Head of caudate nucleus (tissue), 42 donors: ENCODE measurements at places on chromosomes 6 and 20.

- DNase-seq, result no peak
Measured at GRCh38 chr6:155771822-155772221, 316.2 kb upstream of the NOX3 start.

- no peak for DNase-seq
Measured at GRCh38 chr6:170076466-170077165, 214.3 kb downstream of the DLL1 start.

GRCh38 chr6:159762681-159763293 is 942 bp downstream of the ACAT2 start:
- DNase-seq, result no peak

GRCh38 chr20:19867940-19868371 is 109.9 kb downstream of the RIN2 start:
- no peak for DNase-seq

DNA sequence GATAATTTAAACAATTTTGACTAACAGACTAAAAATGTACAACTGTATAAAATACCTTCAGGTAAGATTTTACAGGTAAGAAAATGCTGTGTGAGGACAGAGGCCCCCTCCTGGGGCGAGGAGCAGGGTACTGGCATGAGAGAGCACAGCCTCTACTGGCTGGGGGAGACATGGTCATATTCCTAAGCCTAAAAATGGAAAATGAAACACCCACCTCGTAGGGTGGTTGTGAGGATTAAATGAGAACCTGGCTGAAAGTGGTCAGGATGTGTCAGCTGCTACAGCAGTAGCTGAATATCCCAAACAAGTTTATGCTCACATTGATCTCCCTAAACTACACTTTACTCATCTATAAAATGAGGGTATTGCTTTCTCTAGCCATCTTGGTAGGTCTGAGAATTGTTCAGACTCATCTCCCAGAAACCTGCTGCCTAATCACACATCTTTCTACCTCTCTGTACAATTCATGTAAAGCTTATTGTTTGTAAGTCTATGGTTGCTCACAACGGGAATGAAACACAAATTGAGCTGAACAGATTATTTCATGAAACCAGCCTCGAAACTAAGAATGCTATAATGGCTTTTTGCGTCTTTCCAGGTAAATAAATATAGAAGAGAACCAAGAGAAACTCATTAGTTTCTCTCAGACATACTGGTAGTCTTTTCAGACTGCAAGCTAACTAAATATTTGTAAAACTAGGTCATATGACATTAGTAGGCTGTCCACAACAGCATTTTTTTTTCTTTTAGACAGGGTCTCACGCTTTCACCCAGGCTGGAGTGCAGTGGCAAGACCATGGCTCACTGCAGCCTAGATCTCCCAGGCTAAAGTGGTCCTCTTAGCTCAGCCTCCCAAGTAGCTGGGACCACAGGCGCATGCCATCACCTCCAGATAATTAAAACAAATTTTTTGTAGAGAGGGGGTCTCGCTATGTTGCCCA is 69.6 kb downstream of the POPDC3 start:
- no peak for DNase-seq

- DNase-seq, result no peak
Measured at GRCh38 chr20:31930779-31931178, 21.1 kb downstream of the PDRG1 start.

DNA sequence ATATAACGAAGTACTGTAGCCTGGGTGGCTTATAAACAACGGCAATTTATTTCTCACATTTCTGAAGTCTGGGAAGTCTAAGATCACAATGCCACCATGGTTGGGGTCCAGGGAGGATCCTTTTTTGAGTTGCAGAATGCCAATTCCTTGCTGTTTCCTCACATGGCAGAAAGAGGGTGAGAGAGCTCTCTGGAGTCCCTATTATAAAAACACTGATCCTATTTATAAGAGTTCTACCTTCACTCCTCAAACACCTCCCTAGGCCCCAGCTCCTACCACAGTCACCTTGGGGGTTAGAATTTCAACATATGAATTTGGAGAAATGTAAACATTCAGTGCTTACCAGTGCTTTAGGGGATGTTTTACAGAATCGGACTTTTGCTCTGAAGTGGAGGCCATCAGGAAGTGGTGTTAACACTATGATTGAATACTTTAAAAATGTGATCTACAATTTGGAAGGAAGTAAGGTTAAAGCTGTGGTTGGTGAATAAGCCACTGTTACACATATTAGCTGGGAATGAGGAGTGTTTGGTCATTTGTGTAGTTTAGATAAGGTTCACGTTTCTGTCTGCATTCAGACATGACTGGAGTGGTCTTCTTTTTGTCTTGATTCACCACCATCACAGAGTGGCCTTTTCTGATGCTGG is 79.9 kb upstream of the SPTLC3 start:
- DNase-seq, result no peak

- DNase-seq, result no peak
Measured at GRCh38 chr6:90263633-90264032, 33.0 kb downstream of the BACH2 start.

DNA sequence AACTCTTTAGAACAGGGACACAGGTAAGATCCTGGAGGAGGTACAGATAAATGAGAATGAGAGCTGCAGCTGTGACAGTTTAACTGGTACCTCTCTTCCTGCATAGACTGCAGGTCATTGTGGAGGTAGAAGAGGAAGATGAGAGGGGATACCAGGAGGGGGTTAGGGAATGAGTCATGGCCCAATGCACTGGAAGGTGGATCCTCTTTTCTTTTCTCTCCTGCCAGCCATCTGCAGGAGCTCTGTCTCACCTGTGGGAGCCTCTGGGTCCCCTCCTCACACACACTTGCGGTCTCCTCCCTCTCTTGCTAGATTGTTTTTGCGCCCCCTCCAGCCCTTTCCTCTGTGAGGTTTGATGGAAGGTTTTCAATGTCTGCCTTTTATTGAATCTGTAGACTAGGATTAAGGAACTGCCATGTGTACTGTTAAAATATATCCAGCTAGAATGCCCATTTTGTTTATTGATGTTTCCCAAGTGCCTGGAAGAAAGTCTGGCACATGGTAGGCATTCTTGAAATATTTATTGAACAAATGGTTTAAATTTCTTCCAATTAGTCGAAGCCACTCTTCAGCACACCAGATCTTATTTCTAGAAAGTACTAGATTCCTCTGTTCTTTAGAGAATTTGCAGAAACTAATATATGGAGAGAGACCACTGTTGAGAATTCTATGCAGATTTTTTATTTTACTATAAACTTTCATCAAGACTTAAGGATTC is 13.0 kb downstream of the C6orf163 start:
- DNase-seq, result no peak

DNA sequence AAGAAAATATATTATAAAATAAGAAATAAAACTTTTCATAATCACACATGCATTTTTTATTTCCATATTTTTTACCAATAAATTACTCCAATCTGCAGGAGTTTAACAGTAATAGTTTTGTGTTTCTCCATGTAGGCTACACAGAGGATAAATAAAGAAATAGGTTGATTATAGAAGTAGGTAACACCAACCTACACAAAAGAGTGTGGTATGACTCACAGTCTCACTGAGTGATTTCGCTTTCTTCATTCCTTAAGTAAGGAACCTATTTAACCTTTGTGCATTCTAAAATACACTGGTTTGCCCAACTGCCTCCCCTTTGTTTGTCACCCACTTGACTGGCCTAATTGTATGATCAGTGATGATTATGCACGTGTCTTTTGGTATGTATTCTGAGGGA is 244.2 kb upstream of the RIMS1 start:
- DNase-seq, result no peak

DNA sequence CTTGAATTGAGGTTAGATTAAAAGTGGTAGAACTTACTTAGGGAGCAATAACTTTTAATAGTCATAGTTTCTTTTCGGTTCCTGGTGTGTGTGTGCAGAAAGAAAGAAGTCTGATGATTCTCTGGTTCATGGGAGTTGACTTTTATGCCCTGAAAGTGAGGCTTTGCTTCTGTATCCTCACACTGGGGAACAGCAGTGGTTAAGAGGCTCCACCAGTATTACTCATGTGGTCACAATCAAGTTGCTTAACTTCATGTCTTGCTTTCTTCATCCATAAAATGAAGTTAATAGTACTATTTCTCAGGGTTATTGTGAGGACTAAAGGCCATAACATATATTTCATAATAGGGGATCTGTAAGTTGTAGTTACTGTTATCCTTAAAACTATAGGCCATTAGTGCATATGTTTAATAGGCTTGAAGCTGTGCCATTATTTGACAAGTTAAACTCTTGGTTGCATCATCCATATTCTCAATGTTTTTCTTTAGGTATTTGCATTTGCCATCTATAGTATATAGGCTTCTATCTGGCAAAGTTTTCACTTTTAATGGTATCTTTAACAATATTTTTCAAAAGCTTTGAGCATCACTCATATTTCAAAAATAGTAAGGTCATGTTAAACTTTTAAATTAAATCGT is 262.4 kb downstream of the PLCB1 start:
- no peak for DNase-seq

- DNase-seq, result no peak
Measured at GRCh38 chr6:122361314-122361979, 38.0 kb upstream of the HSF2 start.

- no peak for DNase-seq
Measured at GRCh38 chr6:100664274-100665040, 199.7 kb upstream of the SIM1 start.

- no peak for DNase-seq
Measured at GRCh38 chr6:139982195-139982594, 607.7 kb upstream of the CITED2 start.

- DNase-seq, result no peak
Measured at GRCh38 chr20:8039042-8039441, 19.5 kb upstream of the TMX4 start.

GRCh38 chr6:21500314-21501020 is 93.1 kb upstream of the SOX4 start:
- DNase-seq, result no peak

DNA sequence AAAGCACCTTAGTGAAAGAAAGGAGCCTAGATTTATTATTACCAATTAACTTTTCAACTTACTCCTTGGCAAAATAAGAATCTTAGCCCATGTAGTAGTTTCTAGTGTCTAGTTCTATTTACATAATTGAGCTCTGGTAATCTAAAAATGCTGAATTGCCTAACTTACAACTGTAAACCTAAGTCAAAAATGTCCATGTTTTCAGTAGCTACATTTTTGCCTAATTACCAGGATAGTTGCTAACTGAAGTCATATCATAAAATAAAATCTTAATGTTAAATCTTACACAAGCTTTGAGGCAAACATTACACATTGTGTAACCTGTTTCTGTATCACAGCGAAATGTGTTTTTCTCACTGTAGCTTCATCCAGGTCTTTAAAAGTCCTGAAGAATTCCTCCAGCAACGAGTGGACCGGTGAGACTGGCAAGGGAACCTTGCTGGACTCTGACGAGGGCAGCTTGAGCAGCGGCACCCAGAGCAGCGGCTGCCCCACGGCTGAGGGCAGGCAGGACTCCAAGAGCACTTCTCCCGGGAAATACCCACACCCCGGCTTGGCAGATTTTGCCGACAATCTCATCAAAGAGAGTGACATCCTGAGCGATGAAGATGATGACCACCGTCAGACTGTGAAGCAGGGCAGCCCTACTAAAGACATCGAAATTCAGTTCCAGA is 7.6 kb upstream of the CLDN20 start:
- DNase-seq, result no peak
